ENCODE measurements at places on chromosomes 7 and 10.

- DNase-seq, result no peak
These were observed 35.7 kb upstream of the EEPD1 start for GRCh38 chr7:36117203-36117840.

- no peak for DNase-seq
These were observed 43.1 kb downstream of the AMZ1 start for GRCh38 chr7:2730846-2731770.

GRCh38 chr10:8159341-8160165, 105.1 kb downstream of the GATA3 start:
- DNase-seq, result no peak

- DNase-seq, result no peak
These were observed 209.1 kb downstream of the HGF start for GRCh38 chr7:81560708-81561107.

DNA sequence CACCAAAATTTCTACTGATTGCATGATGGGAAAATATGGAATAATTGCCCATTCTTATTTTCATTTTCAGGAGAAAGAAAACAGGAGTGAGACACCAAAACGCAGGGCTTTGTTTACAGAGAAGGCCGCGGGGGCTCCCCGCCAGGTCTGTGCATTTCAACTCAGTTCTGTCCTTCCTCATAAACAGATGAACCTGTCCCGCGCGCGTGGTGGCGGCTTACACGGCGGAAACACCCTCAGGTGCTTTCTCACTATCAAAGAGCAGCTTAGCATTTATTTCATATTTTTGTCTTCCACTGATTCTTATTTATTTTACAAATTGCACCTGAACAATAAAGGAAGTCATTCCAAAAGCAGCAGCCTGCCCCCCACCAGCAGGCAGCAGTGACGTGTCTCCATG, 579.4 kb downstream of the PTPRN2 start:
- DNase-seq, result no peak

- DNase-seq, result no peak
These were observed 91.7 kb downstream of the CFAP58 start for GRCh38 chr10:104445359-104445758.

DNA sequence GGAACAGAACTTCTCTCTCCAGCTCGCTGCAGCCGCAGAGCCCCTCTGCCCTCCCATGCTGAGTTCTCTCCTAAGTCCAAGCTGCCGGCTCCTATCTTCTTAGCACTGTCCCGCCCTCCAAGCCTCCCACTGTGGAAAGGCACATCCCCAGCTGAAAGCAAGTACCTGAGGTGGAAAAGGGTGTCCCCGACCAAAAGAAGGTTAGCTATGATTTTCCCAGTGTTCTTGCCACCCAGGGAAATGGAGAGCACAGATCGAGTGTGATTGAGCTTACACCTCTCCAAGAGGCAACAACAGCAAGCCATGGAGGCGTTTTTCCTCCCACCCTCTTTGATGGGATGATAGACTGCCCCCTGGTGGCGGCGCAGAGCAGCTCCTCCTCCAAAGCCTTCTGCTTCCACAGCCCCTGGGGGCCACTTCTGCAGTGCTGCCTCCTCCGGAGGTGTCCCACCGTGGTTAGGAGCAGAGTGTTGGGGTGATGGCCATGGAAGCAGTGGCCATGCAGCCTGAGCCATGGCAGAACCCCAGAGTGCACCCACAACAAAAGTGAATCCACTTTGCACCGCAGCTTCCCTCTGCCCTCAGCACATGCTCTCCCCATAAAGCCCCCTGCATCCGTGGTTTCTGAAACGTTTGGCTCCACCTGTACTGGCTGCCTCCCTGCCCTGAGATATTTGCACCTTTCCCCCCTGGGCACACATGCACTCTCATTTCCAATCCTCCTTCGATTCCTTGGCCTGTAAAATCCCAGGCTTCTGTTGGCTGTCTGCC, 143.1 kb upstream of the STK17A start:
- DNase-seq, result peak; percentile 39

GRCh38 chr10:100782461-100783244, 37.3 kb downstream of the PAX2 start:
- DNase-seq, result no peak

GRCh38 chr7:66921396-66921917, 432 bp downstream of the TMEM248 start:
- no peak for DNase-seq
